ENCODE measurements at places on chromosomes 5 and 9. TPM values are rescaled to one million over a fixed set of nuclear protein-coding genes. Genes with fewer than 3 reads are reported as not detected.
A peak's percentile ranks its signal among the peaks of the same experiment; 100 is the strongest.

Gene SOHLH1
- not detected for polyA plus RNA-seq

Gene GZMA
- 2.2 TPM for polyA plus RNA-seq

DNA sequence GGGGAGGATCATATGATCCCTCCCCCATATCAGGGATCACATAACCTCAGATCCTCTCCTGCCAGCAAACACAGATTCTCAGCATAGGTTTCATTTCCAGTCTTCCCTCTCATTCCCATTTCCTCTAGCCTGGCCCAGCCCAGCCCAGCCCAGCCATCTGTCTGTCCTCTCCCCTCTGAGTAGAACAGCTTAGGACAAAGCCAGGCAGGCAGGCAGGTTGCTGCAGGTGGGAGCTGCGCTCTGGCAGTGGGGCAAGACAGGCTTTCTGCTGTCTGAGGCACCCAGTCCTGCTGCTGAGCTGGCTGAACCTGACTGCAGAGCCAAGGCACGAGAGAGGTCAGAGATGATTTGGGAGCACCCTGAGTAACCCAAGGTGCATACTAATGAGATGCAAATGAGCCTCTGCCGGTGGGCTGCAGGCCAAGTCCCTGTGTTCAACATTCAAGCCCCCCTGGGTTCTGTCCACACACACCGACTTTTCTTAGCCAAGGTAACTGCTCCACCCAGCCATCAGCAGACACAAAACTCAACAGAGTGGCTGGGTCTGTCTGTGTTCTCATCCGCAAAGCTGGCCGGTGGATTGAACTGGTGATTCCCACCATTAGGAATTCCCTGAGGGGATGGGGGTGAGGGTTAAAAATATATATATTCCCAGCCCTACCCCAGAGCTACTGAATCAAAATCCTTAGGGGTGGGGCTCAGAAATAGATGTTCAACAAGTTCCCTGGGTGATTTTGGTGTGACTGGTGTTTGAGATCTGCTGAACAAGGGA, 9.1 kb downstream of the FAT2 start:
- DNase-seq, result no peak

- no peak for DNase-seq
Observed at GRCh38 chr5:90097082-90097477, 312.5 kb downstream of the CETN3 start.

DNA sequence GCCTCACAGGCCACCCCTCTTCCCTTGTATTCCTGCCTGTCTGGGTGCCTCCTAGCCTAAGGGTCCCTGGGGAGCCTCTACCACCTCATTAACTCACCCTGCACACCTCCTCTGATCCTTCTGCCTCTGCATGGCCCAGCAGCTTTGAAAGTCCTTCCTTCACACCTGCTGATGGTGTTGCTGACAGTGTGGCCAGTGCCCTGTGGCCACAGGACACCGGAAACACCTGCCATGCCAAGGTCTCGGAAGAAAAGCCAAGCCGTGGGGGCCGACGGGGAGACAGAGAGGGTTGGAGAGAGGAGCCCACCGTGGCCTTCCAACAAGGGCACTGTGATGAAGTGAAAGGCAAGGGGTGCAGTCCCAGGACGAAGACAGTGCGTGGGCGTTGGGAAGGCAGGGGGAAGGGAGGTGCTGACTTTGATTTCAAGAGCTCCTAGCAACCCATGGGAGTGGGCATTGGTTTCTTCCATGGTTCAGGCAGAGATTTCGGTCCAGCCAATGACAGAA, 4.1 kb downstream of the BTNL9 start:
- DNase-seq, result no peak

DNA sequence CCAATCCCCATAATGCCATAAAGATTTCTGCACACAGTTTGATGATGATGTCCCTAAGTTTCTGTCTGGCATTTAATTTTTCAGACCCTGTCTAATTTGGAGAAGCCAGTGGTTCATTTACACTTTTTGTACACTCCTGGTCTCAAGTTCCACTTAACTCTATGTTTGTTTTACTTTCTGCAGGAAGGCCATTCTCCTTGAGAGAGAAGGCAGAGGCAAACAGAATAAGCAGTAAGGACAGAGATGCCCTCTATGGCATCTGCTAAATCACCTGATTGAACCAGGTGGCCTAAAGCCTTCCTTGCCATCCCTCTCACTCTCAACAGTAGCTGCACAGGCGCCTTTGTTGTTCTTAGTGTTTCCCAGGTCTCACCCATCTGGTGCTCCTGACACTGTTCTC, 86.1 kb upstream of the LRRTM2 start:
- DNase-seq, result no peak

Gene PPP6C
- 30.4 TPM for polyA plus RNA-seq

Gene OR1J2
- polyA plus RNA-seq, result not detected

DNA sequence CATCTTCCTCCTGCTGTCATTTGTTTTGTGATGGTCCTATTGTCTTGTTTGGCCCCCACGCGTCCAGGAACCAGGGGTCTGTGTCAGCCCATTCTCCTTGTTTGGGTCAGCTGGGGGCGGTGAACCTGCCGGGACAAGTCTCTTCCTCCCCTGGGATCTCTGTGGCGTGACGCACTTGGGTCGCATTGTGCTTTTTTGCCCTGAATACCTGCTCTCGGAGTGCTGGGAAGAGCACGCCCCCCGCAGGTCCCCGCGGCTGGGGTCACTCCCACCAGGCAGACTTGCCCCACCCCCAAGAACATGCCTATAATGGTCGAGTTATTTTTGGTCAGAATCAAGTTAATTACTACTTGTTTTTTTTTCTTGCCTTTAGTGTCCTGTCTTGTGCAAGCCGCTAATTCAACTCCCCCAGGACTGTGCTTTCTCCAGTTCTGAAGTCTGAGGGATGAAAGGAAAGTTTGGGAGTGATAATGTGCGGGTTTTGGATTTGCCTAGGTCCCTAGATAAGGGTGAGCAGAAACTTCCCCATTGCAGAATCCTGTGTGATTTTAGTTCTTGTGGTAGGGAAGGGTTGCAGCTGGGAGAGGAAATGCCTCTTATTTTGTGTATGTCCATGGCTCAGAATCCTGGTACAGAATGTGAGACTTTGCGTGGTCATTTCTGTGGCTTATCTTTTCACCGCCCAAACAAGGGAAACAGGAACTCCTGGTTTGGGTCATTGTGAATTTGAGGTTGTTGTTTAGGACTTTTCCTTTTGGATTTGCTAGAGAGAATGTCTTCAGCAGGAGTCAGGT, 789 bp downstream of the ACER2 start:
- DNase-seq, result peak; percentile 67

DNA sequence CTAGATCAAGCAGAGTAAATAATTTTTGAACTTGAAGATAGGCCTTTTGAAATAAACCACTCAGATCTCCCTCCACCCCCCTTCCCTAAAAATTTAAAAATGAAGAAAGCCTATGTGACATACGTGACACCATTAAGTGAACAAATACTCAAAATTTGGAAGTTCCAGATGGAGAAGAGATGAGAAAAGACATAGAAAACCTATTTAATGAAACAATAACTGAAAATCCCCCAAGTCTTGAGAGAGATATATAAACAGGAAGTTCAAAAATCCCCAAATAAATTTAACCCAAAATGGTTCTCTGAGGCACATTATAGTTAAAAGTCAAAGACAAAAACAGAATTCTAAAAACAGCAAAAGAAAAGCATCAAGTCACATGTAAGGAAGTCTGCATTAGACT, 428.6 kb downstream of the PSAT1 start:
- DNase-seq, result no peak

- DNase-seq, result peak; percentile 59
Observed at GRCh38 chr9:90818279-90818678, 16.7 kb downstream of the SYK start.

Gene IL33
- 3.7 TPM for polyA plus RNA-seq

DNA sequence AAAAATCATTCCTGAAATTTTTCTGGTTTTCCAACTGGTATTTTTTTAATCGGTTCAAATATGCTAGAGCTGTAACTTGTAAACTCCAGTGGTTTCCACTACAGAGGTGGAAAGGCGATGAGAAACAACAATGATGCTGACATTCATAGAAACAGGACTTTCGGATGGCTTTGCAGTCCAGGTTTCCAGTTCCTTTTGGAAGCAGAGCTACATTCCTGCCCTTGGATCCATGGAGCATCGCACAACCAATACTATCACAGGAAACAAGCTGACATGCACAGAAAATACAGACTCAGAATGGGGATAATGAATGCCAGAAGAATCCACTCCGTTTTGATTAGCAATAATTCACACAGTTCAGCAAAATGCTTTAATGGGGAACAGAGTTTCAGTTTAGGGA, 140.0 kb downstream of the EPB41L4A start:
- no peak for DNase-seq

DNA sequence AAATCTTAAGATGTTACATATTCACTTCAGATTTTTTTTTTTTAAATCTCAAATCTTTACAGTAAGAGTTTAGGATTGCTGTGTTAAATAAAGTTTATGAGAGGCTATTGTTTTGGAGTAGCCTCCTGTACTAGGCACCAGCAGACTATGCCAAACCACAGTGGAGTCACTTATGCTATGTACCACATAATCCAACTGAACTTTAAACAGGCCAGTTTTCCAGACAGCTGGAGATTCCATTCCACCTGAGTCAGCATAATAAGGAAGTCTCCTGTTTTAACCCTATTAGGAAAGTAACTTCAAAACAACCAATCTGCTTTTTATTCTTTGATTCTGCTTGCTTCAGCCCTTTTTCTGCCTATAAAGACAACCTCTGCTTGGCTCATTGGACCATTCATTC, 205.2 kb downstream of the CSNK1G3 start:
- no peak for DNase-seq

GRCh38 chr5:15260356-15261268, 239.4 kb upstream of the FBXL7 start:
- DNase-seq, result no peak

Gene ECSCR
- 31.9 TPM for polyA plus RNA-seq

Gene LCN2
- polyA plus RNA-seq, result 8.2 TPM

DNA sequence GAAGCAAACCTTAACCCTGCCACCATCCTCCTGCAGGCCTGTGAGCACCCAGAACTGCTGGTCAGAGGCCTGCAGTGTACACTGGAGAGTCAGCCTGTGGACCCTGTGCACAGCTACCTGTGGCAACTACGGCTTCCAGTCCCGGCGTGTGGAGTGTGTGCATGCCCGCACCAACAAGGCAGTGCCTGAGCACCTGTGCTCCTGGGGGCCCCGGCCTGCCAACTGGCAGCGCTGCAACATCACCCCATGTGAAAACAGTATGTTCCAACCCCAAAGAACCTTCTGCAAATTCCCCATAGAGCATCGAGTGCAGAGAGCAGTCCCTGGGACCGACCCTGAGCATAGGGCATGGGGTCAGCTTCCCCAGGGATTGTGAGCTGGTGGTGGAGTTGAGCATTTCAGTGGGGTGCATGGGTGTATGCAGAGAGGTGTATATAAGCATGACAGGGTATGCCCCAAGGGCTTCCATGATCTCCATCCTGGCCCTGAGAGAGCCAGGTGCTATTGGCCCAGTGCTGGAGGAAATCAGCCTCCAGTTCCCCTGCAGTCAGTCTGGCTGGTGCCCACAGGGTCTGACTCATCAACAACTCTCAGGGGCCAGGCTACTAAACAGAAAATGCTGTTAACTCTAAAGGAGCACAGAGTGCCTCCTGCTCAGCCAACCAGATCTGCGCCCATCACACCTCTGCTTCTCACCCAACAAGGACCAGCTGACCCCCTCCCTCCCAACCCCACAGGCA, 126.2 kb downstream of the SAXO1 start:
- no peak for DNase-seq

- DNase-seq, result no peak
Observed at GRCh38 chr5:38456657-38457399, 99.6 kb downstream of the LIFR start.

DNA sequence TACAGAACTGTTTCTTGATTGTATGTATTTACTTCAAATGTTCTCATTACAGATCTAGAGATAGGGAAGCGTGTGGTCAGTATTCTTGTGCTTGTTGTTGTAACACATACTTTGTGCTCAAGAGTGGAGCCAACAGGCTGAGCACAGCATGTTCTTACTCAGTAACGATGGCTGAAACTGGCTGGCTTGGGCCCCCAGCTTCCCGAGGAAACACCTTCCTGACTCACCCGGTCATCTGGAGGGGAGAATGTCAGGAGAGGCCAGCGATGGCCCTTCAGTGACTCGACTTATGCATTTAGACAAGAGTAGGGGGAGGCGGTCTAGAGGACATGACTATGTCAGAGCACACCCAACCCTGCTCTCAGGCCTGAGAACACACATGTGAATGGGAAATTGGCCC, 25.6 kb downstream of the ZNF474 start:
- DNase-seq, result no peak

Gene SLC25A48
- 10.4 TPM for polyA plus RNA-seq

Gene IL3
- polyA plus RNA-seq, result not detected

DNA sequence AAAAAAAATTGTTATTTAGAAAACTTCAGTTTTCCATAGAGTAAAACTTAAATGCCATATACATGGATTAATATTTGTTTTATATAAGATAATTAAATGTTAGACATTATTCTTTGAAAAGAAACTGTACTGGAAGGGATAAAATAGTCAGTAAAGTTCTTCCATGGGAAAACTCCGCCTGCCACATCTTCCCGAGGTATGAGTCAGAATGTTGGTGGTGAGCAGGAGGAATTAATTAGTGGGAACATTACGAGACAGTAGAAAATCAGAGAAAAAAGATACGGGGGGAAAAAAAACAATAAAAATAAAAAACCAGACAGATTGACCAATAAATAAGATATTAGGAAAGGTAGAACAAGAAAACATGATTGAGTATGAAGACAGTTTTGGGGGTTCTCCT, 930.3 kb upstream of the C9orf72 start:
- DNase-seq, result no peak

Gene SPATA31A3
- not detected for polyA plus RNA-seq

Gene CSF1R
- 7.5 TPM for polyA plus RNA-seq

DNA sequence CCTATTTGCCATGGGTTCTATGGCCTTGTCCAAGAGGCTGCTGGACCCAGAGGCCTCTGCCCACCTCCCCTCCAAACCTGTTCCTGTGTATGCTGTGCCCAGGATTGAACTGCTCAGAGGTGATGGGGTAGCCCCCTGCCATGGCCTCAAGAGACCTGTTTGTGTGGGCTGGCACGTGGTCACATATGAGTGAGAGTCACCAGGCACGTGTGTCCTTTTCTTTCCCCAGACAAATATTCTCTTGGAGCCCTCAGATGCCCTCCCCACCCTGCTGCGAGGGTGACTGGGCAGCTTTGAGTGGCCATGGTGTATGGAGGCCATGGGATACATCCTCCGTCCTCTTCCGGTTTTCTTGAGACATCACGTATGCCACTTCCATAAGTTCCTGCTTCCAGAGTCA, 10.9 kb upstream of the TCOF1 start:
- no peak for DNase-seq

Gene MLANA
- polyA plus RNA-seq, result not detected

- no peak for DNase-seq
Observed at GRCh38 chr5:96942078-96942477, 6.2 kb downstream of the LNPEP start.

GRCh38 chr5:131671994-131672655, 37.1 kb upstream of the RAPGEF6 start:
- DNase-seq, result no peak

DNA sequence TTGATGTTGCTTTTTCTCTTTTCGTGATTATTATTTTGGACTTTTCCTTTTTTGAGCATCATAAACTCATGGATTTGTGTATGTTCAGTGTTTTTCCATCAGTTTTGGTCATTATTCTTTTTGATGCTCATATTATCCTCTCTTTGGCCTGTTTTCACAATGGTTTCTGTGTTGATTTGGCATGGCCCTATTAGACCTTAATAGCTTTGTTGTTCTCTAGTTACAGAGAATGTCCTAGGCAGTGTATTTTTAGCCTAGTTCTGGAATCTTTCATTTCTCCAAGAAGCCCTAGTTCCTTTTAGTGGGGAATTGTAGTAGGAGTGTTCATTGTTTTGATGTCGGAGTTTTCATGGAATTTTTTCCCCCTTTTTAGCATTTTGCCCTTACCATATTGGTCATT, 41.3 kb upstream of the ROPN1L start:
- no peak for DNase-seq
